Right cardiac atrium (tissue), 5 donors: ENCODE measurements at places on chromosomes 1 and 21. TPM values are rescaled to one million over a fixed set of nuclear protein-coding genes. Genes with fewer than 3 reads are reported as not detected.

- DNase-seq = no peak
These were observed 94.0 kb downstream of the TNR start for GRCh38 chr1:175649416-175649815.

- no peak for DNase-seq
These were observed 86.3 kb upstream of the VANGL1 start for GRCh38 chr1:115555446-115555845.

- DNase-seq = no peak
These were observed 131.9 kb downstream of the FGGY start for GRCh38 chr1:59428828-59429227.

GRCh38 chr1:96075704-96076455, 645.7 kb upstream of the PTBP2 start:
- no peak for DNase-seq

GRCh38 chr1:117633423-117633822, 27.6 kb downstream of the TENT5C start:
- no peak for DNase-seq

- no peak for DNase-seq
These were observed 131.6 kb upstream of the MROH9 start for GRCh38 chr1:170803711-170804110.

DNA sequence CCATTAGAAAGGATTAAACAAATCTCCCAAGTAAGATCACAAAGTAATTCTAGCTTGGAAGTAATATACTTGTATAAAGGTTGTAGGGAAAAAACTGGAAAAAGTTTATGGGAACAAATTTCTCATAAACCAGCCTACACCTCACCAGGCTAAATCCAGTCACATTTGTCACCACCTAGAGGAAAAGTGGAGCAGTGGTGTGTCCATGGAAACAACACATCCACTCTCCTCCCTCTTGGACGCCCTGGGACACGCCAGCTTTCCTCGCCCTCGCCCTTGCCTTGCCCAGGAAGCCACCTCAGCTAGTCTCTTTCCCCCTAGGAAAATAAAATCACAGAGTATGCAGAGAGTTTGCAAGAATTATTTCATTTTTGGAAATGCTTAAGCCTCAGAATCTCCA, 2.2 kb downstream of the PALMD start:
- peak; percentile 86 for DNase-seq

- peak; percentile 71 for DNase-seq
These were observed 725 bp downstream of the MTFR1L start for GRCh38 chr1:25820247-25821111.

DNA sequence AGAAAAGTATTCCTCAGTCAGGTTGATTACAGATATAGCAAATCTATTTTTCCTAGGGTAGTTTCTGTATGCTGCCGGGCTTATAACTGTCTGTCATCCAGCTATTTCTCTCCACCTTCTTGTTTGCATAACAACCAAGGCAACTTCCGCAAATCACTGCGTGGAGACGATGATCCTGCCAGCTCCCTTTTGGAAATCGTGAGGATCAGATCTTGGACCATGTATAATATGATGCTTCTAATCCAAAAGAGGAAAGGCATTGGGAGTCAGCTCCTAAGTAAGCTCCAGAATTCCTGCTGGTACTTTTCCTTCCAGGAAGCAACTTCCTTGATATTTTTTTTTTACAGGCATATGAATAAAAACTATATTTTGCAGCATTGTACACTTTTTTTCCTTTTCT, 445 bp upstream of the RGS4 start:
- no peak for DNase-seq

DNA sequence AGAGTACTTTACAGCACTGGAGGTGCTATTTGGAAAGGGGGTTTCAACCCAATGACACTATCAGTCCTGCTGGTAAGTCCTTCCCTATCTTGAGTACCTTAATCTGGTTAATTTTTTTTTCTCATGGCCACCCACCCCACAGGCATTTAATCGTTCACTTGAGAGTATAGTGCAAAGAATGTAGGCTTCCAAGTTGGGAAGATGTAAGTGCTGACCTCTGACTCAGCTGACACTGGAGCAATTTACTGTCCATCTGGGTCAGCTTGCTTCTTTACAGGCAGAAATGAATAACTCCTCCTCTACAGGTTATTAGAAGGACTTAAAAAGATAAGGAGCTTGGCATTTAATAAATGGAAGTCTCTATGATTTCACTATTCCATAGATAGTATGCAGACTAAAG, 89.6 kb downstream of the AK5 start:
- no peak for DNase-seq

DNA sequence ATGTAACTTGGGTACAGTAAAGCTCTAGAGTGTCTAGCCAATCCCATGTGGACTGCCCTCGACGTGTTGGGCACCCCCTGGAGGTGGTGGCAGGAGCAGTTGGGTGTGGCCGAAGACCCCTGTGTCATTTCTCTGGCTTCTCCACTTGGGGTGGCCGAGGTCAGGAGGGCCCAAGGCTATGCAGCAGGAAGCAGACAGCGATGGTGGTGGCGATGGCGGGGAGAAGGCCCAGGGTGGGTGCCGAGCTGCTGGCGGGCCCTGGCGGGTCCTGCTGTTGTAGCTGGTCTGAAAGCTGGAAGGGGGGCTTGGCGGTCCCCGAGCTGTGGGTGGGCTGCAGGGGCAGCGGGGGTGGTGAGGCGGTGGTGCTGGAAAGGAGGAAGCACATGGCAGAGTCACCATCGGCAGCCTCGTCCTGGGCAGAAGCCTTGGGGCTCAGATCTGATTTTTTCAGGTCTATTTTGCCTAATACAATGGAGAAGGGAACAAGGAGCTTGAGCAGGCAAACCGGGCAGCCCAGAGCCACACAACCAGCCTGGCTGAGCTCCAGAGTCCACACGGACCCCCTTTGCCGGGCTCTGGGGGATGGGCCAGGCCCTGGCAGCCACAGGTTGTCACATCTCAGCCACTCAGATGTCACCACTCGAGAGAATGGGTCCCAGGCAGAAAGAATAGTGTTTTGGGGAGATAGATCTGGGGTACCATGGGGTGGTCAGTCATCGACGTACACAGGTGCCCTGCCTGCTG, 231.3 kb downstream of the TRABD2B start:
- peak; percentile 50 for DNase-seq

- no peak for DNase-seq
These were observed 45.2 kb downstream of the GALNT2 start for GRCh38 chr1:230112131-230112701.

GRCh38 chr1:212414328-212415106, at the start of gene PACC1:
Gene PACC1 (minus strand): TSS chr1:212414886. CDS start chr1:212414757, 129 bp downstream.
- DNase-seq = peak; percentile 96

- DNase-seq = no peak
These were observed 39.5 kb downstream of the COLGALT2 start for GRCh38 chr1:183998045-183998444.

- DNase-seq = no peak
These were observed 2.5 kb upstream of the TTLL10 start for GRCh38 chr1:1171161-1171545.

DNA sequence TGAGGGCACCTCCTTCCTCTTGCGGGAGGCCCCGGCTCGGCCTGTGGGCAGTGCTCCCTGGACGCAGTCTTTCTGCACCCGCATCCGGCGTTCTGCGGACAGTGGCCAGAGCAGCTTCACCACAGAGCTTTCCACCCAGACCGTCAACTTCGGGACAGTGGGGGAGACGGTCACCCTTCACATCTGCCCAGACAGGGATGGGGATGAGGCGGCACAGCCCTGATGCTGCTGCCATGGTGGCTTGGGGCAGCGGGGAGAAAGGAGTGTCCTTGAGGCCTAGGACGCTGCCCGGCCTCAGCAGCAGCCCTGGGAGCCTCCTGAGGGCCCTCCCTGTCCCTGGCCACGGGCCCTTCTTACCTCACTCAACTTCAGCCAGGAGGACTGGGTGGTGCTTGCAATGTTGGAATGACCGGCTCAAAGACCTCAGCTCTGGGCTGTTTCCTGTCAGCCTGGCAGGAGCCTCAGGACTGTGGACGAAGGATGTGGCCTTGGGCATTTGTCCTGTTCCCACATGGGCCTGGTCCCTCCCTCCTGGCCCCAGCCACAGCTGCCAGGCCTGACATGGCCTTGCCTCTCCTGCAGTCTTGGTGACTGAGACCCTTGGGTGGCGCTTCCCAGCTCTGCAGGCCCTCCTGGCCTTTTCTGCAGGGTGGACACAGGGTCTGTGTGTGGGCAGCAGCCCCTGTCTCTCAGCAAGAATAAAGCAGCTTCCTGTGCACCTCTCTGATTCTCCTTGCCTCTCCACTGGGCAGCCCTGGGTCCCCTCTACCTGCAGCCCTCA, 45.9 kb downstream of the TRIM11 start:
- DNase-seq = peak; percentile 18

- no peak for DNase-seq
These were observed 11.7 kb downstream of the FAM78B start for GRCh38 chr1:166155108-166155507.

DNA sequence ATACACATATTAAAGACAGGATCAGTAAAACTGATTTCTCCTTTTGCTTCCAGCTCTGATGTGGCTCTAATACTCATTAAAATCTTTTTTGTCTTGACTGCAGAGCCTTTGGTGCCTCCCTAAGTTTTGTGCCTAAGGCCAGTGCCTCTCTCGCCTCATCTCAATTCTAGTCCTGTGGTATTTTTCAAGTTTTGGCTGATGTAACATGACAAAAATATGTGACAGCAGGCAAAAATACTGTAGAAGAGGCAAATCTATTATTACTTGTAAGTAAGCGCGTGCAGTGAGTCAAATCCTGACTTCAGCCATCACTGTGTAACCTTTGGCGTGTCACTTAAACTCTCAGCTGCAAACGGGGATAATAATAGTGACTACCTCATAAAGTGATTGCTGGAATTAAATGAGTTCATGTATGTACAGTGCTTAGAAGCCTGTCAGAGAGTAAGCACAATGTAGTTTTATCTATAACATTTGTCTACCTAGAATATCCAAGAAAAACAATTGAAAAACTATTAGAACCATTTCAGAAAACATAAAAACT, 74.0 kb downstream of the MAB21L3 start:
- no peak for DNase-seq

- no peak for DNase-seq
These were observed 9.9 kb downstream of the CHD5 start for GRCh38 chr1:6170116-6170741.

DNA sequence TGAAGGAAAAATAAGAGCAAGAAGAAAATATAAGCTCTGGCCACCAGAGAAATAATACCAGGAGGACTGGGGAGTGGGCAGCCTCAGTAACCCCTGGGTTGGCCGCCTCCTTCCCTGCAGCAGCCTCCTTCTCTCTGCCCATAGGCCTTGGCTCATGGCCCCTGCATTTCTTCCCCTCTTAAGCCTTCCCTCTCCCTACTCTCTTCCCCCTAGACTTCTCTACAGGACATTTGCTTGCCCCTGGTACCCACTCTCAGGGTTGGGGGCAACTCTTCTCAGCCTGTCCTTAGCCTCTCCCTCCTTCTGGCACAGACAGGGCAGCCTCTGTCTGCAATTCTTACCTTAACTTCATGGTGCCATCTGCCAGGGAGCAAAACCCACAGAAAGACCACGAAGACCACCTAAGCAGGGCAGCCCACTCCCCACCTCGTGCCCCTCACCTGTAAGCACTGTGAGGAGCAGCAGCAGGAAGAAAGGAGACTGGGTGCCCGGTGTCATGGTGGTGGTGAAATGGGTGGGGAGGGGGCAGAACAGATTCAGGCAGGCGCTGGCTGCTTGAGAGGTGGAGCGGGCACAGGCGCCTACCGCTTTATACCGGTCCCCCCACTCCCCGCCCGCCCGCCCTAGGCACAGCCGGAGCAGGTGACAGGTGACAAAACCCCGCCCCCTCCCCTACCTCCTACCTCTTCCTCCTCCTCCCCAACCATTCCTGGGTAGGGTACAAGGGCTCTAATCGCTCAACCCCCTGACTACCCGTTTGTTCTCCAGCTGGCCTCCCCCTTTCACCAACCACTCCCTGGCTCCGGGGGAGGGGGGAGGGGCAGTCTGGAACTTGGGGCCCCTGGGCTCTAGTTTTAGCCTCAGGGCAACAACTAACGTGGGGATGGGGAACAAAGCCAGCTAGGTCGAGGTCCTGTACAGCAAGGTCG, 15.1 kb downstream of the THBS3 start:
- DNase-seq = peak; percentile 14

DNA sequence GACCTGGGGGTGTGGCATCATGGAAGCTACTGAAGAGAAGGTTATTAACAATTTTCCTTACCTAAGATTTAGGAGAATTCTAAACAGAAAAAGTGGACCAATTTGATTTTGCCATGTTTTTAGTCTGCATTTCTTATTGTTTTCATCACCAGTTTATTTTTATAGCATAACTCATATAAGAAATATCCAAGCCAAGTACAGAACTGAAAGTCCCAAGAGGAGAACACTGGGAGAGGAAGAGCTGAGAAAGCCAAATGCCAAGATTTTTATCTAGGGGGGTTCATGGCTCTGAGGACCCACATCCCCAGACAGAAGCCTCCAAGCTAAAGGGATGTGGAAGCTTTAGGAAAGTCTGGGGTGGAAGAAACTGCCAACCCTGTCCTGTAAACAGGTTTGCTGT, 109.4 kb upstream of the DUSP10 start:
- no peak for DNase-seq

GRCh38 chr1:75707191-75707590, 17.3 kb upstream of the ACADM start:
- no peak for DNase-seq

- no peak for DNase-seq
These were observed 41.7 kb downstream of the GABPA start for GRCh38 chr21:25776440-25776839.

DNA sequence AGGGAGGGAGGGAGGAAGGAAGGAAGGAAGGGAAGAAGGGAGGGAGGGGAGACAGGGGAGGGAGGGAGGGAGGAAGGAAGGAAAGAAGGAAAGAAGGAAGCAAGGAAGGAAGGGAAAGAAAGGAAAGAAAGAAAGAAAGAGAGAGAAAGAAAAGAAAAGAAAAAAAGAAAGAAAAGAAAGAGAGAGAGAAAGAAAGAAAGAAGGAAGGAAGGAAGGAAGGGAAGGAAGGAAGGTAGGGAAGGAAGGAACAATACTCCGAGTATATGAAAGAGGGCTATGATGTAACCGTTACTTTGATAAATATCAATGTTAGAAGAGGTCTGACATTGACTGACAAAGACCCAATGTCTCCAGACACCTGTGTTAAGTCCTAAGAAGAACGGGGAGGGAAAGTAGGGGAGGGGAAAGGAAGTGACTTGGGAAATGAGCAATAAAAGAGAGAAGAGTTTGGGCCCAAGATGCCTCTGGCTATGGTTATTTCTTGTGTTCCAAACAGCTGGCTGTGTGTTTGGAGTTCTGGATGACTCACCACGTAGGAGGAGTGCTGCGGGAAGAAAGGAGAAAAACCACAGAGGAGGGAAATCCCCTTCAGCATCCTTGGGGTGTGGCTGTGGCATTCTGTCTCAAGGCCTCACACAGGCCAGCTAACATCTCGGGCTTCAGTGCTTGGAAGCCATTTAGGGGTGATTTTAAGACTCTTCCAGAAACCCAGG, 37.0 kb upstream of the RXRG start:
- DNase-seq = peak; percentile 49

- DNase-seq = no peak
These were observed 54.9 kb upstream of the CASZ1 start for GRCh38 chr1:10851024-10852013.

- DNase-seq = no peak
These were observed 146.8 kb upstream of the DMRTA2 start for GRCh38 chr1:50570066-50570468.

The E2F2 gene
- 0.40 TPM for total RNA-seq

The SETSIP gene
- not detected for total RNA-seq

The SH2D5 gene
- 0.11 TPM for total RNA-seq

The CORT gene
- 0.35 TPM for total RNA-seq

The LAMB3 gene
- total RNA-seq = 3.0 TPM

The DDI2 gene
- total RNA-seq = 27.0 TPM

The FCMR gene
- total RNA-seq = 1.8 TPM

The NOTCH2 gene
- total RNA-seq = 65.7 TPM

The MMP23B gene
- 22.4 TPM for total RNA-seq

The CLDN17 gene
- not detected for total RNA-seq

The PCSK9 gene
- not detected for total RNA-seq

The CLCNKA gene
- 0.93 TPM for total RNA-seq

The F13B gene
- not detected for total RNA-seq

The FAM72D gene
- total RNA-seq = 0.24 TPM
